ENCODE measurements at places on chromosomes 16 and 17.

DNA sequence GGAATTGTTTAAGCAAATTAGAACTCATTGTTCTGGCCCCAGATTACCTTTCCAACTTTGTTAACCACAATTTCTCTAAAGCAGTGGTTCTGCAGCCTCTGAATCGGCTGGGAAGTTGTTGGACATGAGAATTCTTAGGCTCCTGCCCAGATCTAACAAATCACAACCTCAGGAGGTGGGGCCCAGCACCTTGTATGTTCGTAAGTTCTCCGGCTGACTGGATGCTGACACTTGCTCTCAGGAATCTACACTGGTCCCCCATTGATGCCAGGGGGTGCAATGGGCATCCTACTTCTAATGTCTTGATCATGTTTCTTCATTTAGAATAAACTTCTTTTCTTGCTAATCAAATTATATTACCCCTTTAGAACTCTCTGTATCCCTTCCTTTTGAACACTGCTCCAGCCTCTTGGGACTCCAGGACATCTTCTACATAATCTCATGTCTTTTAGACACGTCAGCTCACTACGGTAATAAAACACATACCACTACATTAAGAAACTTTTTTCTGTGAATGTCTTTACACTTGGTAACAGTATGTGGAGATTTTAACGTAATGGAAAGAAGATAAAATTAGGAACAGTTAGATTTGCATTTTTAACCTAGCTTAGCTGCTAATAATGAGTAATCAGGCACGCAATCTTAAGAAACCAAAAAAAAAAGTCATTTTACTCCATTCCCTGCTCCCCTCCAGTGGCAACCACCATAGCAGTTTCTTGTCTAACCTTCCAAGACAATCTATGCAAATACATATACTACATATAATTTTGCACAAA lies 143.2 kb downstream of the ITFG1 start:
- no peak for DNase-seq

GRCh38 chr16:14492614-14493013 lies 137.4 kb downstream of the PARN start:
- no peak for DNase-seq

- DNase-seq = no peak
These were observed 79.2 kb downstream of the MRM3 start for GRCh38 chr17:861364-861763.

DNA sequence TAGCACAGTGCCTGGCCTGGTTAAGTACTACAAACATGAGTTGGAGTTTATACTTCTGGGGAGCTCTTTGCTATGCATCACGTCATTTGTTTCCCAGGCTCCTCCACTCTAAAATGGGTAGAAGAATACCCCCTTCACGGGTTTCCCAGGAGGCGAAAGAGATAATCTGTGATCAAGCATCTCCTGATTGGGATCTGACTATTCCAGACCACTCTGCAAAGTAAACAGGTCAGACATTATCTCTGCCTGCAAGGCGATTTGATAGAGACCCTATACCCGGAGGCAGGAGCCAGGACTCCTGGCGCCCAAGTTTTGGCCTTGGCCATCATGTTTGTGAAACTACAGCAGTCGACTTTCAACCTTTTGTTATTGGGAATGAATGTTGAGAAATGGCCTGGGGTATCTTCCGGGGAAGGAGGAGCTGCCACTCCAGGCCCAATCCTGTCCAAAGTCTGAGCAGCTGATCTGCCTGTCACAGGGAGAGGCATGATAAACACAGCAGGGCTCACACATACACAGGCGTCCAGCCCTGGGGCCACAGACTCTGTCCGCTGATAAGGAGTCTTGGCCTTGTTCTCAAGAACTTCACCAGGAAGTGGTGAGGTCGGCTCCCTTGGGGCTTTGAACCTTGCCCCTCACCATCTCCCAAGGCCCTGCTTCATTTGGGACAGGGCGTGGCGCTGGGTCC lies 199.9 kb downstream of the MAF start:
- DNase-seq = no peak

GRCh38 chr16:54171626-54172537 lies 114.7 kb downstream of the IRX3 start:
- no peak for DNase-seq

- DNase-seq = no peak
These were observed 18.2 kb upstream of the RASL10B start for GRCh38 chr17:35713069-35713728.

DNA sequence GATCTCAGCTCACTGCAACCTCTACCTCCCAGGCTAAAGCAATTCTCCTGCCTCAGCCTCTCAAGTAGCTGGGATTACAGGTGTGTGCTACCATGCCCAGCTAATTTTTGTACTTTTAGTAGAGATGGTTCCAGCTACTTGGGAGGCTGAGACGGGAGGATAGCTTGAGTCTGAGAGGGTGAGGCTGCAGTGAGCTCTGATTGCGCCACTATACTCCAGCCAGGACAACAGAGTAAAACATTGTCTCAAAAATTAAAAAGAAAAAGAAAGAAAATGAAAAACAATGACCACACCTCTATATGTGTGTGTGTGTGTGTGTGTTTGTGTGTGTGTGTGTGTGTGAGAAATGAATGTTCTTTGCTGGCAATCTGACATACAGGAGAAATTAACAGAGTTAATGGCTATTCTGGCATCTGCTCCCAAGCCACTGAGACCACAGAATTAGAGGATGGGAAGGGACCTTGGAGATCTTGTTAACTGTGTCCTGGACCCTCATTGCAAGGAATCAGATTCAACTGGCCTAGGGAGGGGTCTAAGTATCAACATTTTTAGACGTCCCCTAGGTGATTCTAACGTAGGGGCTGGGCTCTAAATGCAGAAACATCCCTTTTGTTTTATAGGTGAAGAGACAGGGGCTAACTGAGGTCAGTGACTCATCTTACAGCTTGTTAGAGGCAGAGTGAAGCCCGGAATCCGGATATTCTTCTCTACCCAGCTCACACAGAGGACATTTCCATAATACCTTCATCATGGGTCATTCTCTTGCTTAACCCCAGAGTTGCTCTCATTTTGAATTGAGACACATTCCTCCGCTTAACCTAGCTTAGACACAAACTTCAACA lies 16.4 kb upstream of the MARCHF10 start:
- DNase-seq = no peak

- no peak for DNase-seq
These were observed 39.4 kb downstream of the TBC1D16 start for GRCh38 chr17:79996291-79996690.

All from T-helper 9 cell (primary cell).